ENCODE measurements at places on chromosomes 16 and 17.

GRCh38 chr16:11309895-11310633 lies 28.9 kb upstream of the PRM1 start:
- no peak overlapping the region for H3K4me3 ChIP-seq
- H3K4me1 ChIP-seq = peaks cover 14% of the 10 kb centered on the region
- no peak for DNase-seq
- no peak overlapping the region for H3K27ac ChIP-seq
- no peaks in the 10 kb centered on the region for H3K36me3 ChIP-seq

GRCh38 chr17:68418876-68419275 lies 38.4 kb downstream of the WIPI1 start:
- H3K36me3 ChIP-seq = peaks cover 26% of the 10 kb centered on the region
- H3K4me3 ChIP-seq = no peak overlapping the region
- no peak for DNase-seq
- H3K27ac ChIP-seq = no peak overlapping the region
- no peaks in the 10 kb centered on the region for H3K27me3 ChIP-seq

- peaks cover 49% of the 10 kb centered on the region for H3K4me1 ChIP-seq
- no peaks in the 10 kb centered on the region for H3K36me3 ChIP-seq
- DNase-seq = no peak
- peak overlapping the region; percentile 88 for H3K4me3 ChIP-seq
Observed at GRCh38 chr17:67245694-67246402, 852 bp upstream of the HELZ start.

DNA sequence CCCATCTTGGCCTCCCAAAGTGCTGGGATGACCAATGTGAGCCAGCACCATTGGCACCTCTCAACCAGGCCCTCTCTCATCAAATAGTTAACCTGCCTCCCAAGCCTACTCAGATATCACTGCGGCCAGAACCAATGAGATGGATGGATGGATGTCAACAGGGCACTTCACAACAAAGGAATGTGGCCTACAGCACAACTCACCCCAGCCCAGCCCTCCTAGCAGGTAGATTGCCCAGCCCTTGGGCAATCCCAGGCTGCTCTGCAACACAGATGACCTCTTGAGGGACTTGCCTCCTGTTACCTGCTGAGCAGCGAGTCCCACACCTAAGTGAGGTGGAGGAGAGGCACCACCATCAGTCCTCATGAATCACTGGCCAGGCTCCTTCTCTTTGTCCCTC lies 22.6 kb upstream of the KIFC3 start:
- no peak overlapping the region for H3K27ac ChIP-seq
- H3K36me3 ChIP-seq = no peaks in the 10 kb centered on the region
- H3K27me3 ChIP-seq = no peaks in the 10 kb centered on the region
- no peak for DNase-seq
- H3K4me1 ChIP-seq = no peaks in the 10 kb centered on the region

DNA sequence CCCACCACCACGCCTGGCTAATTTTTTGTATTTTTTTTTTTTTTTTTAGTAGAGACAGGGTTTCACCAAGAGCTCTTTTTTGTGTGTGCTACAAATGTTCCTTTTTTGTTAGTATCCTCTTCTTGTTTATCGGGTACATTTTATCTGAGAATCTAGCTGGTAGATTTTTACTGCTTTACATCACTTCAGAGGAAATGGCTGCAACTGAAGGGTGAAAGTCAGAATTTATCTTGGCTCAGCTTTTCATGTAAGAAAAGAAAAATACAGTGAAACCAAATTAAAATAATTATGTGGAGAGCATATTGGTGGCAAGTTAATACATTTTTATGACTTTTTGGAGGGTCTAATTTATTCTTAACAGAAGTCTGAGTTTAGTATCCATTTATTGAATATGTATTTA lies 26.0 kb downstream of the CBFB start:
- no peaks in the 10 kb centered on the region for H3K27me3 ChIP-seq
- H3K4me3 ChIP-seq = no peak overlapping the region
- H3K4me1 ChIP-seq = peaks cover 10% of the 10 kb centered on the region

- H3K4me3 ChIP-seq = no peak overlapping the region
- H3K4me1 ChIP-seq = no peaks in the 10 kb centered on the region
- no peak for DNase-seq
- H3K27me3 ChIP-seq = no peaks in the 10 kb centered on the region
- no peaks in the 10 kb centered on the region for H3K36me3 ChIP-seq
- no peak overlapping the region for H3K27ac ChIP-seq
Observed at GRCh38 chr17:18119938-18120337, 11.4 kb downstream of the MYO15A start.

DNA sequence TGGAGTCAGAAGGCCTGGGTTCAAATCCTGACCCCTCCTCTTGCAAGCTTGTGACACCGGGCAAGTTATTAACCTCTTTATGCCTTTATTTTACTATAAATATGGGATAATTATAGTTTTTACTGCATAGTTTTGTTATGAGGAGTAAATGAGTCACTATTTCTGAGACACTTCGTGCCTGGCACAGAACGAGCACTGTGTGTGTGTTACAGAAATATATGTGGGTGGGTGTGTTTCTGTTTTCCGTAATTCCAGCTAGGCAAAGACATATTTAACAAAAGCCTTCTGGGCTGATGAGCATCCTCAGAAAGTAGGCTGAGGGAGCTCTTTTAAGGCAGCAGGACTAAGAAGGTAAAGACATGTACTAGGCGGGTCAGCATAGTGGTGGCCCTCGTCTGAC lies 417.9 kb downstream of the MAF start:
- no peaks in the 10 kb centered on the region for H3K36me3 ChIP-seq
- H3K27ac ChIP-seq = no peak overlapping the region
- H3K4me3 ChIP-seq = no peak overlapping the region

DNA sequence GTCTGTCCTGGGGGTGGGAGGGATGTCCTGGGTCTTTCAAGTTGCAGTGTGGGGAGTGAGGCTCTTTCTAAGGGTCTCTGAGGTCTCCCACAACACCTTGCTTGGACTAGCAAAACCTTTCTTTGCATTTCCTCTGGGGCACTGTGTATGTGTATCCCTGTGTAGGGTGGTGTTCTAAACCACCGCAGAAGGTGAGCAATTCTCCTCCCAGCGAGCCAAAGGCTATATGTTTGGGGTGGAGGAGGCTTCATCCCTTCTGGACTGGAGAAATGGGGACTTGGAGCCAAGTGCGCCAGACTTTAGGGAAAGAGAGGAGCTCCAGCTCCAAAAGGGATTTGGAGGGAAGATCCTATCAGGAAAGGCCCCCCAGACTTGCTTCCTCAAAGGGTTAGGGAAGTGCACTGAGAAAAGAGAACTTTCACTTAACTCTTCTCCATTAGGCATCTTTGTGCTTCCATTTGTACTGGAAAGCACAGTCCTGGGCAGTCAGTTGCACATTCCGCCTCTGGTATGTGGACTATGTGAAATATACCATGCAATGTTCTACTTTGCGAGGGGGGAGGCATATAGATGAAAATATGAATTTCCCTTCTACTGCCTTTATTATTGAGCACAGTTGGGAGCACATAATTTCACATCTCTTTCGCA lies 18.9 kb upstream of the HOXB9 start:
- peaks cover 16% of the 10 kb centered on the region for H3K4me1 ChIP-seq
- no peak overlapping the region for H3K27ac ChIP-seq
- DNase-seq = no peak

DNA sequence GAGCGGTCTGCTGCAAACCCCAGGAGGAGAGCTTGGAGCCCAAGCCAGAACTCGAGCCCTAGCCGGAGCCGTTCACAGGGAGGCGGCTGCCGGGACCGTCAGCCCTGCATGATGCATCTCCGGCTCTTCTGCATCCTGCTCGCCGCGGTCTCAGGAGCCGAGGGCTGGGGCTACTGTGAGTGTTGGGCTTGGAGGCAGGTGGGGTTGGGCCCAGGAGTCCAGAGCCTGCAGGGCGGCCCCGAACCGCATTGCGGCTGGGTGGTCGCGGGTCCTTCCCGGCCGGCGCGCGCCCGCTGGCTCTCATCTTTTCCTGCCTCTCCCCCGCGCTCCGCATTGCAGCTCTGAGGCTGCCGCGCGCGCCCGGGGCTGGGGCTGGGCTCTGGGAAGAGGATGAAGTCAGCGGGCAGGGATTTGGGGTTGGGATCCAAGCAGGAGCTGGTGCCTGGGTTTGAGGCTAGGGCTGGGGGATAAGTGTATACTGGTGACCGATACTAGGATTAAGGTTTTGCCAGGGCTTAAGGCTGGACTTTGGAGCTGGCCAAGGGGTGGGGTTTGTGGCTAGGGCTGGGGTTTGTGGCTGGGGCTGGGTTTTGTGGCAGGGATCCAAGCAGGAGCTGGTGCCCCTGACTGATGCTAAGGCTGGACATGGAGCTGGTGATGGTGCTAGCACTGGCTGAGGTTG lies 532 bp downstream of the CNTNAP1 start:
- peaks cover 60% of the 10 kb centered on the region for H3K4me1 ChIP-seq
- no peak for DNase-seq
- no peaks in the 10 kb centered on the region for H3K36me3 ChIP-seq
- H3K4me3 ChIP-seq = peak overlapping the region; percentile 42

DNA sequence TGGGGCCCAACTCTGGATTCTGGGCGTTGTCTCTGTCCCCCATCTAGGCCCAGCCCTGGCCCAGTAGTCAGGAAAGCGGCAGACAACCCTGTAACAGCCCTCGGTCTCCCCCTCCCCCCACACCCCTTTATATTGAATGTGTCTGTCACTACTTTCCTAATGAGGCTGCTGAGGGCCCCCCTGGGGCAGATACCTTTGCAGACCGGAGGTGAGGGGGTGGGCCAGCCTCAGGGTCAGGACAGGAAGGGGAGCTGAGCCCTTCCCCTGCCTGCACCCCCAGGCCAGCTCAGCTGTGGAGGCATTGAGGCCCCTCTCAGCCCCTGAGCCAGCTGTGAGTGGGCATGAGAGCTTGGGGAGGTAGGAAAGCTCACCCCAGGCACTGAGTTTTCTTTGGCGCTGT lies 17.1 kb downstream of the RAI1 start:
- H3K4me3 ChIP-seq = no peak overlapping the region
- peaks cover 94% of the 10 kb centered on the region for H3K4me1 ChIP-seq
- H3K27ac ChIP-seq = peak overlapping the region; percentile 97
- DNase-seq = no peak
- H3K36me3 ChIP-seq = no peaks in the 10 kb centered on the region

DNA sequence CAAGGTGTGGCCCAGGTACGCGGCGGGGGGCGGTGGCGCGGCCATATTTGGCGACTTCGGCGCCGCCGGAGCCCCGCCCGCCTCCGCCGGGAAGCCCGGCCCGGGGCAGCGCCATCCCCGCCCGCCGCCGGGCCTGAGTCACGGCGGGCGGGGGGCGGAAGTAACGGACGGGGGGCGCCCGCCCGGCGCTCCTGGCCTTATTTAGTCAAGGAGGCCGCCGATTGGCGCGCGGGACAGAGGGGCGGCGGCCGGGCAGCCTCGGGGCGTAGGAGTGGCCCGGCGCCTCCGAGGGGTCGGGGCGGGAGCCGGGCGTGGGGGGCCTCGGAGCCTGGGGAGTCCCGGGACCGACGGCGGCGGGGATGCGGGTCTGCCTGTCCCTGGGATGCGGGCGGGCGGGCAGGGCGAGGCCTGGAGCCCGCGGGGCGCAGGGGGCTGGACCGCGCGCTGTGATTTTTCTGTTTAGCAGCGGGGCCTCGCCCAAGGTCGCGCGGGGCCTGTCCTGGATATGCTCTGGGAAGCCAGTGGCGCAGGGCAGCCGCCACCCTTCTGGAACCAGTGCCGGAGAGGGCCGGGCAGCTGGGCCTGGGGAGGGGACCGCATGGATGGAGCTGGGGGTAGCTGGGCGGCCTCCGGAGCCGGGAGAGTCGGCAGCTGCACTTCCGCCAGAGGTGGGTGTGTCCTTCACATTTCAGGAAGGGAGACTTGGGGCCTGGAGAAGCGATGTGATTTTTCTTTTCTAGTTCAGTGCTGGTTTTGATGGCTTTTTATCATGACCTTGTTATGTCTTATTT lies 2.3 kb upstream of the ACTG1 start:
- H3K27ac ChIP-seq = peak overlapping the region; percentile 100
- DNase-seq = no peak
- peaks cover 63% of the 10 kb centered on the region for H3K4me1 ChIP-seq
- no peaks in the 10 kb centered on the region for H3K27me3 ChIP-seq
- peak overlapping the region; percentile 93 for H3K4me3 ChIP-seq

- peak overlapping the region; percentile 27 for H3K4me3 ChIP-seq
- H3K27me3 ChIP-seq = no peaks in the 10 kb centered on the region
- H3K36me3 ChIP-seq = no peaks in the 10 kb centered on the region
- DNase-seq = no peak
- H3K27ac ChIP-seq = no peak overlapping the region
- peaks cover 14% of the 10 kb centered on the region for H3K4me1 ChIP-seq
Observed at GRCh38 chr17:63961355-63962212, 11.1 kb downstream of the SCN4A start.

- H3K27me3 ChIP-seq = no peaks in the 10 kb centered on the region
- peaks cover 21% of the 10 kb centered on the region for H3K4me1 ChIP-seq
- no peak overlapping the region for H3K4me3 ChIP-seq
- no peak for DNase-seq
- H3K27ac ChIP-seq = no peak overlapping the region
- no peaks in the 10 kb centered on the region for H3K36me3 ChIP-seq
Observed at GRCh38 chr17:57533684-57534305, 211.3 kb downstream of the CCDC182 start.

- H3K36me3 ChIP-seq = no peaks in the 10 kb centered on the region
- DNase-seq = no peak
- no peak overlapping the region for H3K27ac ChIP-seq
- H3K27me3 ChIP-seq = no peaks in the 10 kb centered on the region
- H3K4me3 ChIP-seq = no peak overlapping the region
Observed at GRCh38 chr16:14965328-14965727, 9.5 kb upstream of the PDXDC1 start.

DNA sequence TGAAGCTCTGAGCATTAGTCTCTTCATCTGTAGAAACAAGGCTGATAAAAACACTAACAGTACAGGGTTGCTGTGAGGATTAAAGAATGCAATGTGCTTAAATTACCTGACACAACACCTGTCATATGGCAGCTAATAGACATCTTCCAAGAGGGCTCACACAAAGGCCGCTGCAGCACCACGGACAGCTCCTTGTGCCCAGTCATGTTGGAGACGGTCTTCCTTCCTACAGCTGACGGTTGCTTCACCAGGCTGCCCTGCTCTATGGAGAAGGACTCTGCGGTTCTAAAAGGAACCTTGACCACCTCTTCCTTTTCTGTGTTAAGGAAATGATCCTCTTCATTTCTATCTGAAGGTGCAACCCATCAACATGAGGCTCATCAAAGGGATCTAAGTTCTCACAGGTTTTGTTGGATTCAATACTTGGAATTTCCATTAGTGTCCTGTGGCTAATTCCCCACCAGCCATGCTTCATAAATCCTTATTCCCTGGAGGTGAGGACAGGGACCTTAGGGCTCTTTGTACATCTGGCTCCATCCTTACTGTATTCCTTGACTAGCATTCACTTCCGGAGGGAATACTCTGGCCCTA lies 138.9 kb upstream of the CES5A start:
- H3K27ac ChIP-seq = no peak overlapping the region
- H3K4me1 ChIP-seq = no peaks in the 10 kb centered on the region
- H3K27me3 ChIP-seq = no peaks in the 10 kb centered on the region
- DNase-seq = no peak
- no peaks in the 10 kb centered on the region for H3K36me3 ChIP-seq
- H3K4me3 ChIP-seq = no peak overlapping the region

GRCh38 chr17:16191604-16192003 lies 23.7 kb downstream of the NCOR1 start:
- H3K27me3 ChIP-seq = no peaks in the 10 kb centered on the region
- H3K27ac ChIP-seq = no peak overlapping the region
- H3K36me3 ChIP-seq = peaks cover 11% of the 10 kb centered on the region
- H3K4me1 ChIP-seq = peaks cover 18% of the 10 kb centered on the region
- H3K4me3 ChIP-seq = no peak overlapping the region
- DNase-seq = no peak

GRCh38 chr17:38735161-38735997 lies 5.2 kb downstream of the CISD3 start:
- H3K27ac ChIP-seq = no peak overlapping the region
- no peaks in the 10 kb centered on the region for H3K27me3 ChIP-seq
- DNase-seq = no peak
- H3K4me1 ChIP-seq = peaks cover 40% of the 10 kb centered on the region
- H3K36me3 ChIP-seq = no peaks in the 10 kb centered on the region

All from vagina (tissue), 2 donors.